PC-3 (cell line): ENCODE measurements at places on chromosomes 6 and 20.

- no peak for DNase-seq
These were observed 151.2 kb upstream of the TMEM170B start for GRCh38 chr6:11386323-11386722.

GRCh38 chr20:45419188-45420091, 3.5 kb downstream of the PIGT start:
- peak; percentile 100 for DNase-seq

- peak; percentile 30 for DNase-seq
These were observed 48.0 kb downstream of the MAPK14 start for GRCh38 chr6:36075656-36076055.

DNA sequence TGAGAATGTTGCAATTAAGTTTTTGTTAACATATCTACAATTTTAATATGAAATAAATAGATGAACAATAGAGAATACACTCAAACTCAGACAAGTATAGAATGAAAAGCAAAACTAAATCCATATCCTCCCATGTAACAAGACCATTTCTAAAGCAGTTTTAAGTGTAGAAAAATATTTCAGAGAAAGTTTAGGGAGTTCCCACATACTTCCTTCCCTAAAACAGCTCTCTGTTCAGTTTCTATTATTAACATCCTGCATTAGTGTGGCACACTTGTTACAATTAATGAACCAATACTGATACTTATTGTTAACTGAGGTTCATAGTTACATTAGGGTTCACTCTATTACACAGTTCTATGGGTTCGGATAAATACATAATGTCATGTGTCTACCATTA, 38.4 kb downstream of the HLA-DRB5 start:
- DNase-seq: no peak

GRCh38 chr6:25251426-25251825, 27.7 kb upstream of the CARMIL1 start:
- DNase-seq: no peak
